Stomach (tissue), 19 donors: ENCODE measurements at places on chromosomes 16 and 17. TPM values are rescaled to one million over a fixed set of nuclear protein-coding genes. Genes with fewer than 3 reads are reported as not detected.

- no peaks in the 10 kb centered on the region for H3K36me3 ChIP-seq
- H3K4me1 ChIP-seq: peaks cover 16% of the 10 kb centered on the region
- no peak for DNase-seq
- H3K27ac ChIP-seq: no peak overlapping the region
Observed at GRCh38 chr16:27106305-27106704, 39.6 kb downstream of the C16orf82 start.

Gene FBXO47
- total RNA-seq: not detected

Gene SPAG5
- 22.3 TPM for total RNA-seq

Gene TBC1D28
- not detected for total RNA-seq

Gene TP53TG3B
- total RNA-seq: not detected

Gene MYOCD
- 38.5 TPM for total RNA-seq

- H3K27ac ChIP-seq: no peak overlapping the region
- no peak for DNase-seq
- no peak overlapping the region for H3K4me3 ChIP-seq
- peaks cover 16% of the 10 kb centered on the region for H3K4me1 ChIP-seq
Observed at GRCh38 chr16:52251495-52251894, 295.4 kb downstream of the TOX3 start.

- no peak overlapping the region for H3K27ac ChIP-seq
- peak; percentile 76 for DNase-seq
- peaks cover 5% of the 10 kb centered on the region for H3K27me3 ChIP-seq
- no peaks in the 10 kb centered on the region for H3K36me3 ChIP-seq
- H3K4me3 ChIP-seq: no peak overlapping the region
- no peaks in the 10 kb centered on the region for H3K4me1 ChIP-seq
Observed at GRCh38 chr16:75789237-75789636, 62.9 kb upstream of the CPHXL start.

GRCh38 chr16:55922662-55923061 is 47.5 kb upstream of the CES5A start:
- no peaks in the 10 kb centered on the region for H3K4me1 ChIP-seq
- no peak overlapping the region for H3K27ac ChIP-seq
- no peaks in the 10 kb centered on the region for H3K36me3 ChIP-seq
- no peak for DNase-seq
- no peak overlapping the region for H3K4me3 ChIP-seq

DNA sequence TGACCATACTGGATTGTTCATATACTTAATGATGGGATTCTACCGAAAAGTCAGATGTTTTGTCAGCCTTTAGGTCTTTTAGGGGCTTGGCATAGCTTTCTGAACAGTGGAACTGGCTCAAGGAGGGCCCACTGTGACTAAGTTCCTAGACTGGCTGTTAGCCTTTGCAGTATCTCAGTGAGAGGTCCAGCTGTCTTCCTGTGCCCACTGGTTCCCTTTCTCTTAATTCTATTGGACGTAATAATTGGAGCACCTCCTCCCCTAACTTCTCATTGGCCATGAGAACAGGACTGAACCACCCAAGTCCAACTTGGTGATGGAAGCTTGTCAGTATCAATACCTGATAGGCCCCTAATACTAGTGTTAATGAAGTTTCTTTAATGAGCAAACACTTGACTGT is 13.5 kb downstream of the KPNA2 start:
- H3K4me1 ChIP-seq: peaks cover 7% of the 10 kb centered on the region
- H3K36me3 ChIP-seq: peaks cover 34% of the 10 kb centered on the region
- no peak overlapping the region for H3K27ac ChIP-seq
- no peak overlapping the region for H3K4me3 ChIP-seq
- no peaks in the 10 kb centered on the region for H3K27me3 ChIP-seq
- no peak for DNase-seq

Gene COTL1
- total RNA-seq: 184 TPM
